ENCODE measurements at places on chromosomes 6 and 20.

GRCh38 chr6:165668951-165669350, 5.9 kb upstream of the PDE10A start:
- DNase-seq = no peak

DNA sequence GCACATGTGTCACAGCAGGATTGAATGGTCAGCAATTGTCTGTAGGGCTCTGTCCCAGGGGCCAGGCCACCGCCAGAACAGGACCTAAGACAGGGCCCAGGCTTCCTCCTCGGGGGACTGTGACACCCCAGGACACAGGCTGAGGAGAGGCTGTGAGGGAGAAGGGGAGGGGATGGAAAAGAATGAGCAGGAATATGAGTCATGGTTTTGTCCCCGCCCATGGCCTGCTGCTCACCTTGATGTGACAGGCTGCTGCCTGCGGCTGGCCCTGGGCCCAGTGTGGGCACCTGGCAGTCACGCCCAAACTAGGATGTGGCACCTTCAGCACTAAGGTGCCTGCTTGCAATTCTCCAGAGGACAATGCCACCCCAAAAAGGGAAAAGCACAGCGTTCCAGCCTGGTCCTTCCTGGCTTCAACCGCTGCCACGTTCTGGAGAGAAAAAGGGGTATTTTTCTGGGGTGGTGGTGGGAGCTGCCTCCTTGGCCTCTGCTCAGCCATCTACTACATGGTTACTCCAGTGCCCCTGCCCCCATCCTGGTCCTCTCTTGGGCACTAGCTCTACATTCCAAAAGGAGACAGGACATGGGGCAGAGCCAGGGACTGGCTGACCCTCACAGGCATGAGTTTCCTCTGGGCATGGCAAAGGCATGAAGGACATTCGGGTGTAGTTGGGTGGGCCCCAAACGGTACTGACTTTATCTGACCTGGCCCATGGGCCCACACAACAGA, 93.4 kb downstream of the SLC22A23 start:
- no peak for DNase-seq

DNA sequence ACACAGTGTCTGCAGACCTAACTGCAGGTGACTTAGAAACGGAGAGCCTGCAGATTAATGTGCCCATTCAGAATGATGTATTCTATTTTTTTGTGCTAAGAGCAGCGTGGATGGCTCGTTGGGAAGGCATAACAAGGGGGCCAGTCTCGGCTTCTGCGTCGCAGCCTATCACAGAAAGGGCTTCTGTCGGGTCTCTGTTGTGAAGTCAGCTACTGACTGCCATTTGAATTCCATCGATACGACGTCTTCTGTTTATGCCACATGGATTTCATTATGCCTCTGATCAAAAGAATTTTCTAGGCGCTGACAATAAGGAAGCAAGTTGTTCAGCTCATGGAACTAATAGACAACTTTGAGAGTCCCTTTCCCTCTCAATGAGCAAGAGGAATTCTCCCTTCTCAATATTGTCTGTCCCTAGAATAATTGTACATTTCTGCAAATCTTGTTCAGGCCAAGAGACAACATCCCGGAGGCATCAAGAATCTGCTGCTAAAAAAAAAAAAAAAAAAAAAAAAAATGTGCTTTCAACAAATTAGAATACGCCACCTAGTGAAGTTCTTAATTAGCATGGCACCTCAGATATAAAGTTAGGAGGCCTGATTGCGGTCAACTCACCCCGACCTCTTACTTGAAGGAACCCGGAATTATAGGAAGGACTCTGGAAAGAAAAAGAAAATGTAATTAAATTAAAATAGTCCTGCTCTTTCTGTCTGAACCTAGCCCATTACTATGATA, 223.9 kb downstream of the TSHZ2 start:
- no peak for DNase-seq

DNA sequence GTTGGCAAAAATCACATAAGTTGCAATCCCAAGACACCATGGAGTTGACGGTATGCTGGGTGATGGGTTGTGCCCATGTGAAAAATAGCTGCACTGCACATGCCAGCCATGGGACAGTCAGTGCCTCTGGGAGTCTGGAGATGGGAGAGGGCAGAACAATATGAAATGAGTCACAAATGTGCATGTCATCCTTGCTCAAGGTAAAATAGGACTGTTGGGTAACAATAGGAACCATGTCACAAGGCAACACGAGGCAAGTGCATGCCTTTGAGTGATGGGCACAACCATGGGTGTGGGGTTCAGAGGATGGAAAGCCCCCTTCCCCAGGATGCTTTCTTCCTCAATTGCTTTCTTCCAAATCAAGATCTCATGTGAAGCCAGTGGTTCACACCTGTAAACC, 70.5 kb upstream of the PIM1 start:
- no peak for DNase-seq

DNA sequence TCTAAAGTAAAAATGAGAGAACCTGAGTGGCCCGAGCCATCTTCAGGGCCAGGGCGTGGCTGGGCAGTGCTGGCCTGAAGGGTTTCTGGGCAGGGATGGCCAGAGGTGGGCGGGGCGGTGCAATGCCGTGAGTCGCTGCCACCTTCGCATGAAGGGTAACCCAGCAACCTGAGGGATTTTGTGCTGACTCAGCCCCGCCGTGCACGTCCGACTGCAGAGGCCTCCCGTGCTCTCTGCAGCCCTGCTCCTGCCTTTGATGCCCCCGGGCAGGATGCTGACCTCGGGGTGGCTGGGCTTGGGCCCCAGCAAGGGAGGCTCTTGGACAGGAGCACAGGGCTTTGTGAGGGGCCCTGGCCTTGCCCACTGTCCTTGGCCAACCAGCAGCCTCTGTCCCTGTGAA, 81.7 kb upstream of the GATA5 start:
- DNase-seq = no peak

DNA sequence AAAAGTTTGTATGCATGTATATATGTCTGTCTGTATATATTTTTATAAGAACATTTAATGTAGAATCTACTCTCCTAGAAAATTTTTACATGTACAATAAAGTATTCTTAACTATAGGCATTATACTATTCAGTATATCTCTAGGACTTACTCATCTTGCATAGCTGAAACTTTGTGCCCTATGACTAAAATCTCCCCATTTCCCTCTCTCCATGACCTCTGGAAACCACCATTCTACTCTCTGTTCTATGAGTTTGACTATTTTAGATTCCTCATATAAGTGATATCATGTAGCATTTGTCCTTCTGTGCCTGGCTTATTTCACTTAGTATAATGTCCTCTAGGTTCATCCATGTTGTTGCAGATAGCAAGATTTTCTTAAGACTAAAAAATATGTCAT, 205.1 kb upstream of the SMLR1 start:
- no peak for DNase-seq

- DNase-seq = no peak
Measured at GRCh38 chr20:34600892-34601653, 42.6 kb downstream of the MAP1LC3A start.

GRCh38 chr6:52512199-52512598, 64.7 kb downstream of the TRAM2 start:
- DNase-seq = no peak
